Hematopoietic multipotent progenitor cell treated with erythropoietin and hydrocortisone succinate and interleukin-3 and kit ligand, for 17 days (in vitro differentiated cells): ENCODE measurements at places on chromosomes 16 and 17.

- no peak for DNase-seq
These were observed 7.6 kb upstream of the PHF12 start for GRCh38 chr17:28958820-28959455.

DNA sequence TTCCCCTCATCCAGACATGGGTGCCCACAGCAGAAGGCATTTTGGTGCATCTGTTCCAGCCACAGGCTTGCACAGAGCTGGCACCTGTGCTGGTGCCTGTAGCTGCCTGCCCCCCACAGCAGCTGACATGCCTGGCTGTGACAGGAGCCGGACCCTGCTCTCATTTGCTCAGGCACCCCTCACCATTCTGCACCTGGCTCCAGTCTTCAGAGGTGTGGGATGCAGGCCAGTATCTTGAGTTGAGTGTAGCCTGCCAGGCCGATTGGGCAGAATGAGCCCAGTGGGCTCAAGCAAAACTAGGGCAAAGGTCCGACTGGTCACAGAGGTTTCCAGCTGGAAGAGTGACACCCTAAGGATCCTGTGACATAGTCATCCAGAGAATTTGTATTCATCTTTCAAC lies 887.7 kb downstream of the CDH11 start:
- no peak for DNase-seq

GRCh38 chr16:54362591-54363206 lies 76.1 kb upstream of the IRX3 start:
- DNase-seq: no peak

DNA sequence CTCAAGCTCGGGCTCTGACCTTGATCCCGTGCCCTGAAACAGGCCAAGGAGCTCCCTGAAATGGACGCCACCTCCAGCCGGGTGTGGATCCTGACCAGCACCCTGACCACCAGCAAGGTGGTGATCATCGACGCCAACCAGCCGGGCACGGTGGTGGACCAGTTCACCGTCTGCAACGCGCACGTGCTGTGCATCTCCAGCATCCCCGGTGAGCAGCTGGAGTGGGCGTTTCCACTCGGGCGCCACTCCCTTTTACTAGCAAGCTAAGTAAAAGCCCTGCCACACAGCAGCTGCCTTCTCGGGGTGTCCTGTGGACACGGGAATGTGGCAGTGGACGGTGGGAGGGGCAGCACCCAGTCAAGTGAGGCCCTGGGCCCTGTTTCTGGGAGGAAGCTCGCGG lies 6.4 kb downstream of the NME3 start:
- DNase-seq: no peak

DNA sequence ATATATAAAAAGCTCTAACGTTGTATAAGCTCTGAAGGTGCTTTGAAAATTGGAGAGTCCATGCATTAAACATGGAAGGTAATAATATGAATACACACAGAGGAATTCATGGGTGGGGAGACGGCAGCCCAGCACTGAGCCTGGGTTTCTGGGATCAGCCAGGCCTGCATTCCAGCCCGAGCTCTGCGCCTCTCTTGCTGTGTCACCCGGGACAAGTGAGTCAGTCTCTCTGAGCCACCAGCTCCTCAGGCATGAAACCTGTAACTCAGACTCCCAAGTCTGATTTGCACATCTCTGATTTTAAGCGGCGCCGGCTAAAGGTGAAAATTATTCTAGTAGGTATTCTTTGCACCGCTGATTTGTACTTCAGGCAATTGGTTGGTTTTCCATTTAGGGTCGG lies 238.8 kb downstream of the MRTFB start:
- no peak for DNase-seq

DNA sequence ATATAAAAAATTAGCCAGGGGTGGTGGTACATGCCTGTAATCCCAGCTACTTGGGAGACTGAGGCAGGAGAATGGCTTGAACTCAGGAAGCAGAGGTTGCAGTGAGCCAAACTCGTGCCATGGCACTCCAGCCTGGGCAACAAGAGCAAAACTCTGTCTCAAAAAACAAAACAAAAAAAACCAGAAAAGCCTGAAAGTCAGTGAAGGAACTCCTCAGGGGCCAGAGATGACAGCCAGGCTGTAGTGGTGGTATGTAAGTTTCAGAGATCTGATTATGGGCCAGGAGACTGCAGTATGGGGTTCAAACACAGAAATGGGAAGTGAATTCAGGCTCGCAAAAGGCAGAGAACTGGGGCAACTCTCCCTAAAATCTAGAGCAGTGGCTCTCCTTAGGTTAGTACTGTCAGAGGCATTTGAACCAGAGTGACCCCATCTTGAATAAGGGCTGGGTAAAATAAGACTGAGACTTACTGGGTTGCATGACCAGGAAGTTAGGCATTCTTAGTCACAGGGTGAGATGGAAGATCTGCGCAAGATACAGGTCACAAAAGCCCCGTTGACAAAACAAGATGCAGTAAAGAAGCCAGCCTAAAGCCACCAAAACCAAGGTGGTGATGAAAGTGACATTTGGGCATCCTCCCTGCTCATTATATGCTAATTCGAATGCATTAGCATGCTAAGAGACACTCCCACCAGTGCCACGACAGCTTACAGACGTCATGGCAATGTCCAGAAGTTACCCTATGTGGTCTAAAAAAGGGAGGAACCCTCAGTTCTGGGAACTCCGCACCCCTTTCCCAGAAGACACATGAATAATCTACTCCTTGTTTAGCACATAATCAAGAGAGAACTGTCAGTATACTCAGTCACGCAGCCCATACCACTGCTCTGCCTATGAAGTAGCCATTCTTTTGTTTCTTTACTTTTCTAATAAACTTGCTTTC lies 120.2 kb upstream of the XYLT1 start:
- no peak for DNase-seq

GRCh38 chr17:44543213-44543904 lies 13.9 kb upstream of the FZD2 start:
- DNase-seq: no peak

- no peak for DNase-seq
These were observed 281.5 kb downstream of the SEC14L1 start for GRCh38 chr17:77422104-77422747.

DNA sequence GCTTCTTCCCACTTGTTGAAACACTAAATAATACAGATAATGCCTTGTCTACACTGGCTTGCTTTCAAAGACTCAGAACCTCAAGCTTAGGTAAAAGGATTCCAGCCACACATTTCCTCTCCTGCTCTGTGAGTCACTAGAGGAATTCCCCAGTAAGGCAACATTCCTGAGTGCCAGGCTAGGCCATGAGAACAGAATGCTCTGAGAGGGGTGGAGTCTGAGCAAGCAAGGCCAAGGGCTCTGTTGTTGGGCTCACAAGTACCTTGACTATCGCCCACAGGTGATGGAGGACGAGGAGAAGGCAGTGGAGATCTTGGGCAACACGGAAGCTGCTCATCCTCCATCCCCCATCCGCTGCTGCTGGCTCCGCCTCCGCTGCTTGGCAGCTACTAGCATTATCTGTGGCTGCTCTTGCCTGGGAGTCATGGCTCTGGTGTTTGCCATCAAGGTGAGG lies 6.7 kb upstream of the PHKG2 start:
- no peak for DNase-seq

GRCh38 chr16:51228097-51228659 lies 77.1 kb upstream of the SALL1 start:
- DNase-seq: no peak

DNA sequence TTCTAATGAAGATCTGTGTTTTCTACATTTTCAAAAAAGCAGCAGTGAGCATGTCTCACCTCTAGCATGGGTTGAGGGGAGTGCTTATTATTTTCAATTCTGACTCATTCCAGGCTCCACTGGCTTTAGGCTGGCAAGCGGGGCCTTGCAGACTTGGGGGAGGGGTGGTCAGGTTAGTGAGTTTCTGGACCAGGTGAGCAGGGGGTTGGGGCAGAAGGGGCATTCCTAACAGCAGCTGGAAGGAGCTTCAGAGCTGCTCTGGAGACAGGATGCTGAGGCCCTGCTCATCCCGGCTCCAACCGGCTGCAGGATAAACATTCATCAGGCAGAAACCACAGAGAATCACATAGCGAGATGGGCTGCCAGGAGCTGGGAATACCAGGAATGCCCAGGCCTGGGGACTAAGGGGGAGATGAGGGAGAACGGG lies 10.5 kb upstream of the KRT19 start:
- no peak for DNase-seq

DNA sequence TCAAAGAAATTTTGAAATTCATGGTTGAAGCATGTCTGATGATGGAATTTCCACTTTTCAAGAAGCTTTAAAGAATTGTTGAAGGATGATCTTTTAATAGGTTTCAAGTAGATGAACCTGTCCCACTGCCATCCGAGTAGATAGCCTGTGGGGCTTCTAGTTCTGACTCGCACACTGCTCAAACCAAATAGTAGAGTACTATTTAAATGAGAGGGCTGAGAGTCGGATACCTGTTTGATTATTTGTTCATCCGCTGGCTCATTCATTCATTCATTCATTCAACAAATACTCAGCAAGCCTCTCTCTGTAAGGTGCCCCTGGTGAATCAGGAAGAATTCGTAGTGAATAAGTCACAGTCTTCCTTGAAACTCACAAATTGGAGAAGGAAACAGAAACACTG lies 108.2 kb upstream of the IRX5 start:
- no peak for DNase-seq

GRCh38 chr17:82138511-82138992 lies 40.5 kb upstream of the FASN start:
- no peak for DNase-seq

GRCh38 chr16:65463652-65464260 lies 341.9 kb upstream of the CDH11 start:
- DNase-seq: no peak

GRCh38 chr16:56310690-56311089 lies 114.7 kb downstream of the AMFR start:
- no peak for DNase-seq

DNA sequence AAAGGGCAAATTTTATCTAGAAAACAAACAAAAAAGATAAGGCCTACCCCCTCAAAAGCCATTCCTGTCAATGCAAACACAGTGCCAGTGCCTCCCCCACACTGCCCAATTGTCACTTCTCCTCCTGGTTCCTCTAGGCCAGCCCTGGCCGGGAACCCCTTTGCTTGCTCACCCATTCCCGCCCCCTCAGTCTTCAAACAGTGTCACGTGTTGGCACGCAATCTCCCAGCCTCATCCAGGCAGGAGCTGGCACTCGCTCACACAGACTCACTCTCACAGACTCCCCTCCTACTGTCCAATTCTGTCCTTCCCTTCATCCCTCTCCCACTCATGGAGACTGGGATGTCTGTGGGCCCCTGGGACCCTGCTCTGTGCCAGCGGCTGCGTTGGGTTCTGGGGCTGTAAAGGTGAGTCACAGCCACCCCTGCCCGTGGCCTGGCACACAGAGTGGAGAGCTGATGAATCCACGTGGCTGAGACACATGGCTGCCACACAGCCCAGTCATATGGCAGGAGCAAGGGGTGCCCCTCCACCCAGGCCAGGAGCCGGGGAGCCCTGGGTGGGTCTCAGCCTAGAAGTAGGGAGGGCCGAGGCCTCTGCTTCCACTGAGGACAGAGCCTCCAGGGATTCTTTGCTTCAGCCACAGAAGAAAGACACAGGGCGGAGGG lies 54.8 kb downstream of the VAC14 start:
- peak; percentile 40 for DNase-seq

GRCh38 chr17:58364270-58364942 lies 12.4 kb upstream of the SUPT4H1 start:
- DNase-seq: no peak

- DNase-seq: no peak
These were observed 25.4 kb upstream of the TOB1 start for GRCh38 chr17:50891577-50891989.

DNA sequence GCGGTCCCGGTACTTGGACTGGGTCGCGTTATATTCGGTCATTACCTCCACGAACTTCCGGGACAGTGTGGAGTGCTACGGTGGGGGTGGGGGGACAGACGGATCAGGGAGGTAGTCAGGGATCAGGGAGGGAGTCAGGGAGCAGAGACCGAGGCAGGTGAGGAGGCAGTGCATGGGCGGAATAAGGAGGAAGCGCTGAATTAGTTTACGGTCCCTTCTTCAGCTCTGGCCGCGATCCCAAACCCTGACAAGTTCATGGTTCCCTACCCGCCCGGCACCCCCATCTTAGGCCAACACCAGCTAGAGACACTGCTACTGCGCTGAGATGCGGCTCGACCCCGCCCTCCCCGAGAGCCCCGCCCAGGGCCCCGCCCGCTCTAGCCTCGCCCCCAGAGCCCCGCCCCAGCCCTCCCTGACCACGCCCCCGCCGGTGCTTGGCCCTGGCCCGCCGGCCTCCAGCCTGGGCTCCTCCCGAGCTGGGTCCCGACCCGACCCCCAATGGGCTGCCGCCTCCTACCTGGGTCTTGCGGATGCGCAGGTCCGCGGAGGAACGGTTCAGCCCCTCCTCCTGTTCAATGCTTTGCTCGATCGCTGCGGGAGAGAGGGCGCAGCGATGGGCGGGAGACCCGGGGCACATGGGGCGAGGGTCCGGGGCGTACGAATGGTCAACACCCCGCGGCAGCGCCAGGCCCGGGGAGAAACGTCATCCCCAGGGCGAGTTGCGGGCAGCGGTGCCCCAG lies 12.1 kb downstream of the HSD3B7 start:
- DNase-seq: peak; percentile 81

DNA sequence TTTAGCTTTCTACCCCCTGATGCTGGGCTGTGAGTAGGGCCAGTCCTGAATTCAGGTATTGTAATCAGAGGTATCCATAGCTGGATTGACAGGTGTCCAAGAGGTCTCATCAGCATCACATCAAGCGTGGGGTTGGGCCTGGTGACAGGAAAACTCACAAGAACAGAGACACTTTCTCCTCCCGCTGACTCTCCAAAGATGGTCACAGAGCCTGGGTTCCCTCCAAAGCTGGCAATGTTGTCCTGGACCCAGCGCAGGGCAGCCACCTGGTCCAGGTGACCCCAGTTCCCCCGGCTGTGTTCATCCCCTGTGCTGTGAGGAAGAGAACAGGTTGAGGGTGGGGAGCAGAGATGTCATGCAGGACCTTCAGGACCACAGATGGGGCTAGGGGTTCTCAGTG lies 11.7 kb downstream of the CES1 start:
- DNase-seq: no peak

GRCh38 chr16:24232936-24233335 lies 23.2 kb upstream of the CACNG3 start:
- DNase-seq: no peak

DNA sequence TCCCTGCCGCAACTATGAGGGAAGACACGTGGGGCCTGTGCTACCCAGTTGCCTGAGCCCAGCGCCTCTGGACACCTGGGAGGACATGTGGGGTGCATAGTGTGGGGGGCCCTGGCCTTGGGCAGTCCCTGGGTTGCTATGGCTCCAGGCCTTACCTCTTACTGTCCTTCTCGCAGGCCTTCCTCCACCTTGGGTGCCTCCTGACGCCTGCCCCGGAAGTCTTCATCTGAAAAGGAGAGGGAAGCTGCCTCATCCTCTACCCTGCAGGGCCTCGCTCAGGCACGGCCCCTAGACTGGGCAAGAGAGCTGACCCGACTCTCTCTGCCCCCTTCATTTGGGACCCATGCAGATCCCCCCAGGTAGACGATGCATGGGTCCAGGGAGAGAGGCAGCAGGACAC lies 16.5 kb upstream of the MRPS23 start:
- DNase-seq: no peak

- DNase-seq: no peak
These were observed 11.0 kb downstream of the C1QTNF1 start for GRCh38 chr17:79034931-79035485.

DNA sequence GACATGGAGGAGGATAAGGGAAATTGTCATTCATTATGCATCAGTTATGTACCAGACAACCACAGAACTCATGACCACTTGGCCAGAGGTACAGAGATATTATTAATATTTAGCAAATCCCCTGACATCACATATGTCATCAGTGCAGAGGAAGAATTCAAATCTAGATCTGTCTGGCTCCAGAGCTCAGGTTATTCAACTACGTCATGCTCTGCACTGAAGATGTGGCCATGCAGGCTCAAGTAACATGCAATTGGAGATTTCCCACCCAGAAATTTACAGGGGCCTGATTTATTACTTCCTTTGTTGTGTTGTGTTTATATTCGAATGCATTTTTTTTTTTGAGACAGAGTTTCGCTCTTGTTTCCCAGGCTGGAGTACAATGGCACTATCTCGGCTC lies 224.3 kb downstream of the HS3ST4 start:
- DNase-seq: no peak
